Activated T-helper 1 cell treated with anti-CD3 and anti-CD28 coated beads, Interleukin-12 subunit alpha, Interleukin-12 subunit beta, Interleukin-2, Interleukin-4 antibody, amounts not matched to agents 30 ng/mL and 10 ng/mL and 1 ng/mL, durations not matched to agents 14 hours and 24 hours and 36 hours (primary cell): ENCODE measurements at places on chromosomes 2 and 18. TPM values are rescaled to one million over a fixed set of nuclear protein-coding genes. Genes with fewer than 3 reads are reported as not detected.

Gene CFAP210
- not detected in 2 replicates for total RNA-seq

Gene GTF3C2
- total RNA-seq: 86.3 and 86.6 TPM in 2 replicates

Gene SERPINB3
- total RNA-seq: not detected in 2 replicates

Gene LYG2
- total RNA-seq: not detected in 2 replicates

Gene SIX3
- total RNA-seq: not detected in 2 replicates

Gene KCNK3
- total RNA-seq: not detected in 2 replicates

Gene PTPRN
- total RNA-seq: 0.23 TPM in 1 of 2 replicates, not detected in the other

Gene TTR
- total RNA-seq: not detected in 2 replicates

Gene ANKRD29
- total RNA-seq: not detected in 2 replicates

Gene CHRNG
- total RNA-seq: not detected in 2 replicates

Gene MATN3
- total RNA-seq: not detected in 2 replicates

Gene CXCR1
- not detected in 2 replicates for total RNA-seq

Gene CNDP1
- total RNA-seq: not detected in 2 replicates

Gene ESPNL
- 0.05 and 0.20 TPM in 2 replicates for total RNA-seq

Gene CPLX4
- total RNA-seq: not detected in 2 replicates

Gene HRH4
- total RNA-seq: 1.7 and 1.9 TPM in 2 replicates

Gene ANO7
- total RNA-seq: 2.1 and 2.4 TPM in 2 replicates

Gene TEKT4
- 0.27 and 0.29 TPM in 2 replicates for total RNA-seq

Gene TRABD2A
- 62.1 and 62.2 TPM in 2 replicates for total RNA-seq

Gene POU3F3
- not detected in 2 replicates for total RNA-seq

Gene VSNL1
- total RNA-seq: not detected in 2 replicates

Gene GCKR
- total RNA-seq: not detected in 2 replicates

Gene LOXL3
- 1.9 and 2.0 TPM in 2 replicates for total RNA-seq

Gene SCYGR7
- total RNA-seq: not detected in 2 replicates

Gene NUP35
- total RNA-seq: 40.6 and 41.9 TPM in 2 replicates

Gene CLEC4F
- 0.10 TPM in 1 of 2 replicates, not detected in the other for total RNA-seq

Gene MYL12A
- total RNA-seq: 330 and 334 TPM in 2 replicates
